ENCODE measurements at places on chromosomes 7 and 10.

GRCh38 chr7:131250331-131250730 lies 77.3 kb upstream of the MKLN1 start:
- peaks cover 5% of the 10 kb centered on the region for H3K4me1 ChIP-seq
- H3K36me3 ChIP-seq, result peaks cover 4% of the 10 kb centered on the region
- H3K27ac ChIP-seq, result no peak overlapping the region
- H3K4me3 ChIP-seq, result no peak overlapping the region
- no peak for DNase-seq

GRCh38 chr10:117518246-117518645 lies 24.3 kb upstream of the EMX2 start:
- peaks cover 14% of the 10 kb centered on the region for H3K27me3 ChIP-seq
- no peak for DNase-seq
- H3K4me1 ChIP-seq, result no peaks in the 10 kb centered on the region
- H3K36me3 ChIP-seq, result no peaks in the 10 kb centered on the region
- H3K4me3 ChIP-seq, result no peak overlapping the region

DNA sequence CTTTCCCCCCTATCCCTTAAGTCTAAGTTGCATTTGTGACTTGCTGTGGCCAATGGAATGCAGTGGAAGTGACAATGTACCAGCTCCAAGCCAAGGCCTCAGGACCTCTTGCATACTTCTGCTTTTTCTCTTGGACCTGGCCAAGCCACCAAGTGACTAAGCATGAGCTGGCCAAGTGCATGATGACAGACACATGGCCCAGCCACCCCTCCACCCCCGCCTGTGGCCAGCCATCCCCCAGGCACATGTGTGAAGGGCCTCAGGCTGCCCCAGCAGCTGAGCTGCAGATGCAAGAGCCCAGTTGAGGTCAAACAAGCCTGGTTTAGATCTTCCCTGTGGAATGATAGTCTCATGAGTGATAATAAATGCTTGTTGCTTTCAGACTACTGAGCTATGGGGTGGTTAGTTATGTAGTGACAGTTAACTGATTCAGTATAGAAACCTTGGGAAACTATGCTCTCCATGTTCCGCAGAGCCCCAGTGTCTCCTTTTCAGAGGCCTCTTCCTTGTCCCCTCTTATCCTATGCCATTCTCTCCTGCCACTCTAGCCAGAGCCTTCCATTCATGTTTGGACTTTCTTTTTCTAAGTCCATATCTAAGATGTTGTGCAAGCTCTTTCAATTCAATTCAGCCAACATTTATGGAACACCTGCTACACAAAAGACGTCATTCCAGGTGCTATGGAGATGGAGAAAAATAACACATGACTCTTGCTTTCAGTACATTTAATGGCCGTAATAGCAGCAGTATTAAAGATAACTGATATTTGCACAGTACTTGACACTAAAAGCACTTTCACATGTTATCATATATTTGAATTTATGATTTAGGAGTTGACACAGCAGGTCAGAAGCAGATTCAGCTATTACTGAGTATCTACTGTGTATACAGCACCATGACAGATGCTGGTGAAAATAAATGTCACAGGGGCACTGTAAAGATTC lies 55.5 kb upstream of the LOXL4 start:
- no peaks in the 10 kb centered on the region for H3K36me3 ChIP-seq
- H3K4me1 ChIP-seq, result no peaks in the 10 kb centered on the region
- H3K4me3 ChIP-seq, result no peak overlapping the region
- no peak overlapping the region for H3K27ac ChIP-seq

DNA sequence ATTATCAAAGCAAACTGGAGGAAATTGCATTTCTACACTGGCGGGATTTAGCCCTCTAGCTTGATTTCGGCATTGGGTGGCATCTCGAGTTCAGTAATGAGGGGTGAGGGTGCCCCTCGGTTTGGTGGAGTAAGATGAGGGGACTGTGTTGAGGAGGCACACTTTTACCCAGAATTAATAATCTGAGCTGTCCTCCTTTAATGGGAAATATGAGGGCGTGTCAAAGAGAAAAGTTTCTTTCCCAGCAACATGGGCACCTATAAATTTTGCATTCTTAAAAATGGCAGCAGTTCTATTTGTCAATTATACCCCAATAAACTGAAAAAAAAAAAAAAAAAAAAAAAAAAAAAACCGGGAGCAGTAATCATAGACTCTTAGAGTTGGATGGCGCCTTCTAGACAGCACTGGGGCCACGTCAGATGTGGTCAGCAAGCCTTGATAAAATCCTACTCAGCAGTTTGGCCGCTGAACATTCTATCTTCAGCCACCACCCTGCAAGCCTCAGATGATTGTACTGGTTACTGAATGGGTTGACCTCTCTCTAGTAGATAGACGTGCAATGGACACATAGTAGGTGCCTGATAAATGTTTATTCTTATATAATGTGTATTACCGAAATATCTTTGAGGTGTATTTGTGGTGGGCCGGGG lies 931 bp downstream of the PAPSS2 start:
- no peaks in the 10 kb centered on the region for H3K36me3 ChIP-seq
- no peak overlapping the region for H3K27ac ChIP-seq
- no peak for DNase-seq
- H3K4me3 ChIP-seq, result peak overlapping the region; percentile 79
- H3K27me3 ChIP-seq, result peaks cover 44% of the 10 kb centered on the region

DNA sequence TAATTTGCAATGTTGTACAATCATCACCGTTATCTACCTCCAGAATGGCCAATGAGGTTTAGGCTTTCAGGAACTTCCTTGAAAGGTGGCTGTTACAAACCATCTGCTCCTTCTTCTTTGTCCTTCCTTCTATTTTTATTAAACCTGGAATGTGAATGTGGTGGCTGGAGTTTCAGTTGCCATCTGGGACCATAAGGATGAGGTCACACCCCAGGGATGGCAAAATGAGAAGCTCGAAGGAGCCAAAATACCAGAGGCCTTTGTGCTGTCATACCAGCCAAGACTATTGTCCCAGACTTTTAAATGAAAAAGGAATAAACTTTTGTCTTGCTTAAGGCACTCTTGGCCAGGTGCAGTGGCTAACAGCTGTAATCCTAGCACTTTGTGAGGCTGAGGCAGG lies 30.9 kb upstream of the LMTK2 start:
- no peak overlapping the region for H3K27ac ChIP-seq
- no peaks in the 10 kb centered on the region for H3K36me3 ChIP-seq
- no peaks in the 10 kb centered on the region for H3K4me1 ChIP-seq
- no peak for DNase-seq
- H3K4me3 ChIP-seq, result no peak overlapping the region
- H3K27me3 ChIP-seq, result no peaks in the 10 kb centered on the region

GRCh38 chr7:112357136-112357535 lies 93.1 kb upstream of the IFRD1 start:
- H3K36me3 ChIP-seq, result no peaks in the 10 kb centered on the region
- H3K27ac ChIP-seq, result no peak overlapping the region
- no peak overlapping the region for H3K4me3 ChIP-seq
- no peaks in the 10 kb centered on the region for H3K27me3 ChIP-seq
- H3K4me1 ChIP-seq, result no peaks in the 10 kb centered on the region
- DNase-seq, result no peak
